ENCODE measurements at places on chromosomes 16 and 17.

DNA sequence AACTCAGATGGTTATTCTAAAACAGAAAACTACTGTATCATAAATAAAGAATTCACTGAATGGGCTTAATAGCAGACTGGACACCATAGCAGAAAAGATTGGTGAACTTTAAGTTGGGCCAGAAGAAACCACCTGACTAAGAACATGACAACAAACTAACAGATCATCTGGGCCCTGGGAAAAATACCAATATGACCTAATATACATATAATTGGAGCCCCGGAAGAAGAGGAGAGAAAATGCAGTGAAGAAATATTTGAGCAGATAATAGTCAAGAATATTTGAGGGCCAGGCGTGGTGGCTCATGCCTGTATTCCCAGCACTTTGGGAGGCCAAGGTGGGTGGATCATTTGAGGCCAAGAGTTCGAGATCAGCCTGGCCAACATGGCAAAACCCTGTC, 25.5 kb upstream of the SDK2 start:
- no peak for DNase-seq

- DNase-seq, result no peak
These were observed 69.3 kb downstream of the WWP2 start for GRCh38 chr16:69831212-69832123.

DNA sequence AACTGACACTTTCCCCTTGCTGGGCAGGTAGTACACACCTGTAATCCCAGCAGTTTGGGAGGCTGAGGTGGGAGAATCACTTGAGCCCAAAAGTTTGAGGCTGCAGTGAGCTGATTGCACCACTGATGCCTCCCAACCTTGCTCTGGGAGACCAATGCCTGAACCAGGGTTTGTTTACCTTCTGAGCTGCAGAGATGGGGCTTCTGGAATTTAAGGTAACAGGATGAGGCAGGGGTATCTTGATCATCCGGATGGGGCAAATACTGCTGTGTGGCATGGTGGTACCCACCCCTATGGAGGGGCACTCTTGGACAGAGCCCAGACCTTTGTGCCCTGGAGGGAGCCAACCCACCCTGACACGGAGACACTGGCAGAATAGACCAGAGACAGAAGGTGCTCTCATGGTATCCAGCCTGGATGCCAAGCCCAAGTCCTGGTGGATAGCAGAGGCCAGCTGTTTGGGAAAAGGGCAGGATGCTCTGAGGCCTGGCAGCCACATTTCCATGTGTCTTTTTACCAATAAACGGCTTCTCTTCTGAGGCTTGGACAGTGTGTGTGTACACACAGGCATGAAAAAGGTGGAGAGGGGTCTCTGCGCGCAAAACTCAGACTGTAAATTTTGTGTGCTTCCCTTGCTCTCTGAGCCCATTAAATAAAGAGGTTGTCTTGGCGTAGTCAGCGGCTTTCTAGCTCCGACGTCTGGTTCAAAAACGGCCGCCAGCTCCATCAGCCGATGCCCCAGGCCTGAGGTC, 4.4 kb downstream of the ZNF48 start:
- DNase-seq, result no peak

DNA sequence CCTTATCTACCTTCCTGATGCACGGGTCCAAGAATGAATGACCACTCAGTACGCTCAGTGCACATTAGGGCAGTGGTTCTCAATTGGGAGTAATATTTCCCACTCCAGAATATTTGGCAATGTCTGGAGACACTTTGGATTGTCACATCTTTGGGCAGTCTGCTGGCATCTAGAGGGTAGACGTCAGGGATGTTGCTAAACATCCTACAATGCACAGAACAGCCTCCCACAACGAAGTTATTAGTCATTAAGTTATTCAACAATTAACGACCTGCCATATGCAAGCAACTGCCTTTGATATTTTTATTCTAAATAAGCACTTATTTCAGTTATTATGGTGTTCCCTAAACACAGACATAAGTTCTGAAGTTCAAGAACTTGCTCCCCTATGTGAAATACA, 669.3 kb downstream of the TOX3 start:
- DNase-seq, result no peak

DNA sequence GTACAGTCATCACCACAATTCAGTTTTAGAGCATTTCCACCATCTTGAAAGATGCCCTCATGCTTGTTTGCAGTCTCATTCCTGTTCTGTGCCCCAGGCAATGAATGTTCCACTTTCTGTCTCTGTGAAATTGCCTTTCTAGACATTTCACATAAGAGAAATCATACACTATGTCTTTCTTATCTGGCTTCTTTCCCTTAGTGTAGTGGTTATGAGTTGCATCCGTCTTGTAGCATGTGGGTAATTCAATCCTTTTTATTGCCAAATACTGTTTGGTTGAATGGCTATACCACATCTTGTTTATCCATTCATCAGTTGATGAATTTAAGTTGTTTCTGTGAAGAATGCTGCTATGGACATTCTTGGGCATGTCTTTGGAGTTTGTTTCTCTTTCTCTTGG, 132.5 kb upstream of the PLCG2 start:
- no peak for DNase-seq

DNA sequence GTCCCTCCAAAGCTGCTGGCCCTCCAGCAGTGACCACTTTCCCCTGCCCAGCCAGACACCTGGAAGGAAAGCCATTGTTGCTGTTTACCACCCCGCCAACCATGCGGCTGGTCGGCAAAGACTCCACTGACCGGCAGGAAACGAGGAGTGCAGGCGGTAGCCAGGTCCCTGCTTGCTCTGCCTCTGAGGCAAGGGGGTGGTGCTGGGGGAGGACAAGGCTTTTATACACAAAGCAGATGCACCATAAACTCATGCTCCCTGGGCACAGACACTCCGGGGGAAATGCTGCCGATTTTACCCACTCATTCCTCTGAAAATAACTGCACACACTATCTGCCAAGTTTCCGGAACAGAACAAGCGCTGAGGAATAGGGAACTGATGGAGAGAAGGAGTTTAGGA, 62.8 kb upstream of the GRIN2A start:
- DNase-seq, result no peak

DNA sequence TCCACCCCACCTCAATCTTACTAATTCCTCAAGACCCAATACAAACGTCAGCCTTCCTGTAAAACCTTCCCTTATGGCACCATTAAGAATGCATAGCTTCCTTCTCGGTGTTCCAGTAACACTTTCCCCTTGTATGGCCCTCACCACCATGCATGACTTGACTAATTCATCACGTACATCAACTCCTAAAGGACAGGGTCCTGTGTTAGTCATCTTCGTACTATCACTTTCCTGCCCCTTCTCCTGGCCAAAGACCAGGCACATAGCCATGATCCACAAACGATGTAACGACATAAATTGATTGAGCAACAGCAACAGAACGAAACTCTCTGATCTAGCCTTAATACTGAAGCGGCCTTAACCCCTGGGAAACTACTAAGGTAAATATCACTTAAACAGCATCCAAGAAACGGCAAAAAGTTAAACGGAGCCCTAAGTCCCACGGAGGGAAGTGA, 612 bp downstream of the PSMD12 start:
- DNase-seq, result peak; percentile 66
